GM19239 (cell line): ENCODE measurements at places on chromosomes 4 and X.

DNA sequence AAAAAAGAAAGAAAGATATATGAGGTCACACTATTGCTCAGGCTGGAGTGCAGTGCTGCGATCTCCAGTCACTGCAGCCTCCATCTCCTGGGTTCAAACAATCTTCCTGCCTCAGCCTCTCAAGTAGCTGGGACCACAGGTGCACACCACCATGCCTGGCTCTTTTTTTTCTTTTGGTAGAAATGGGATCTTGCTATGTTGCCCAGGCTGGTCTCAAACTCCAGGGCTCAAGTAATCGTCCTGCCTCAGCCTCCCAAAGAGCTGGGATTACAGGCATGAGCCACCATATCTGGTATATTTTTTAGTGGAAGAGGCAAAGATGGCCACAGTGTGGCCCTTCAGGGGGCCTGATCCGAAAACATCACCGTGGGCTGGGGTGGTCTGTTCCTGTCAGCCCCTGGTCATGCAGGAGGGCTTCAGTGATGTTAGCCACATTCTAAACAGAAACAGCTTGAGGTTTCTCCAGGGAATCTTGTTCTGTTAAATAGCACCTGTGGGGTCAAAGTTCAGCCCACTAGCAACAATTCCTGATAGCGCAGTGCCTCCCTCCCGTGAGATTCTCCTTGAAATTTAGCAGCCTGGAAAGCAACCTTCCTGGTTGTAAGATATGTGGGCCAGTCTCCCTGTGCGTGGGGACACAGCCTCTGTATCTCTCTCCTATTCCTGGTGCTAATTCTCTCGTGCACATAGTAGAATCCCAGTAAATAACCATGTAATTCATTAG is 7.3 kb upstream of the DHRSX start:
- DNase-seq, result no peak

- DNase-seq, result no peak
Observed at GRCh38 chrX:28582511-28582910, 4.7 kb upstream of the IL1RAPL1 start.

DNA sequence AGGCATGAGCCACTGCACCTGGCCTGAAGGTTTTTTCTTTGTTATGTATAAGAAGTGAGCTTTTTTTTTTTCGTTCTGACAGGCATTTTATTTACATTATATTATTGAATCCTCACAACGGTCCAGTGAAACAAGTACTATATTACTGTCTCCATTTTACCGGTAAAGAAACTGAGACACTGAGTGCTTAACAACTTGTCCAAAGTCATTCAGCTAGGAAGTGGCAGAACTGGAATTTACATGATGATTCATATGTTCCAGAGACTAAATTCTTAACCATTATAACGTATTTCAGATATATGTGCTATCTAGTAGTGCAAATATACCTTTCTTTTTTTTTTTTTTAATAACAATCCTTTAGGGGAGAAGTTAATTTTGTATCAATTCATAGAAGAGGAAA is 18.4 kb upstream of the SLC6A14 start:
- DNase-seq, result no peak

GRCh38 chr4:87249332-87250019 is 29.1 kb upstream of the KLHL8 start:
- DNase-seq, result no peak

GRCh38 chr4:138347561-138347960 is 105.4 kb upstream of the SLC7A11 start:
- no peak for DNase-seq

DNA sequence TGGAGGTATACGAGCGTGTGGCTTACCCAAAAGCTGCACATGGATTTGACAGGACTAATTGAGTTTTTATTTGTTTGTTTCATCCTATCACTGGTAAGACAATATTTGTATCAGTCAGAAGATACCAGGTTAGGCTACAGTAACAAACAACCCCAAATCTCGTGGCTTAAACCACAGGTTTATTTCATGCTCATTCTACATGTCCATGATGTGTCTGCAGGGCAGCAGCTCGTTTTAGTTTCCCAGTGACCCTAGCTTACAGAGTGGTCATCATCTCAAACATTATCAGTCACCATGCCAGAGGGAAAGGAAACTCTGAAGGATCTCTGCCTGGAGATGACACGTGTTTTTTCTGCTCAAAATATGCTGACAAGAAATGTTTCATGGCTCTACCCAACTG is 108.3 kb downstream of the SHROOM3 start:
- no peak for DNase-seq

DNA sequence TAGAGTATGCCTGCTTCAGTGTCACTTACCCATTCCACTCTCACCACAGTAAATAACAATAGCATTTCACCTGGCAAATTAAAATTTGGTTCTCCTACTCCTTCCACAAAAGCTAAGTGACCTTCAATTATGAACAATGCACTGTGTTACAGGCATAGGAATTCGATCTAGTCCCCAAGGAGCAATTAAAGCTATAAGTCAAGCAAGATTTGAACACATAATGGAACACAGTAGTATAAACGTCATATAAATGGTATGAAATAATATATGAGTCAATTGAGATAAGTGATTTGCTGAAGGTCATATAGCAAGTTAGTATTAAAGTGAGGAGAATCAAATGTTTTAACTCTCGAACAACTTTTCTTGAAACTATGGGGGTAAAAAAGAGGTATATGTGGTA is 65.8 kb downstream of the ARAP2 start:
- DNase-seq, result no peak

DNA sequence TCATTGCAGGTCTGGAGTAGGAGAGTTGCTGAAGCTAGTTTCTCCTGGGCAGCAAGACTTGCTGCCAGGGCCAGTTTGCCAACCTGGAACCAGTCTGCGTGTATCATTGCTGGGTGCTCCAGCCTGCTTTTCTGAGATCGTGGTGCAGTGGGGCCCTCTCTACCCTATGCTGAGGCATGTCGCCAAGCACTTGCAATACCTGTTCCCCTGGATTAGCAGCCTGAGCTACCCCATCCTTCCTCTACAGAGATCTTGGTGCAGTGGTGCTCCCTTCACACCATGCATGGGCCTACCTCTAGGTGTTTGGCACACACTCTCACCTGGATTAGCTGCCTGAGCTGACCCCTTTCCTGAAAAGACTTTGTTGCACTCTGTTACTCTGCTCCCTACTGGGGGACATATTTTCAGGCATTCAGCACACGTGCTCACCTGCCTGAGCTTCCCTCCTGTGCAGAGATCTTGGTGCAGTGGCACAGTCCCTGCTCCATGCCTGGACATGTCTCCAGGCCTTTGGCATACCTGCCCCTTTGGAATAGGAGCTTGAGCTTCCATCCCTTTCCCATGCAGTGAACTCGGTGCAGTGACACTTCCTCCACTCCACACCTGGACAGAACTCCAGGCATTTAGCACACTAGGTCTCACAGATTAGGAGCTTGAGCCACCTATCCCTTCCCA is 133.7 kb upstream of the CXCL13 start:
- no peak for DNase-seq

GRCh38 chrX:150036181-150036580 is 97.9 kb upstream of the EOLA2 start:
- DNase-seq, result no peak

DNA sequence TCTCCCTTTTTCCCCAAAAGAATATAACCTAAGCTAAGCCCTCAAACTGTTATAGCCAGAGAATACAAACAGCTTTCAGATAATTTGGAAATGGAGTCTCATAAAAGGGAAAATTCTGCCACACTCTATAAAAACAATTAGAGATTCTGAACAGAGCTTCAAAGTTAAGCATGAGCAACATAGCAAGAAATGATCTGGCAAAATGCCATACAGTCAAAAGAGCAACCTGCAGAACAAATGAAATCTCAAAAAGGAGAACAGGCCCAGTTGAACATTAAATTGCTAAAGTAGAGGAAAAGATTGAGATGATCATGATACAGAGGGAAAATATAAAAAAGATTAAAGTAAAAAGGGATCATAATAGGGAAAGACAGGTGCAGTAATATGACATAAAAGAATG is 250.5 kb downstream of the TLL1 start:
- no peak for DNase-seq

- DNase-seq, result no peak
Observed at GRCh38 chr4:7845493-7846128, 94.0 kb downstream of the AFAP1 start.
